ENCODE measurements at places on chromosomes 4 and X.

- DNase-seq: no peak
Measured at GRCh38 chr4:169998981-169999380, 27.2 kb downstream of the MFAP3L start.

DNA sequence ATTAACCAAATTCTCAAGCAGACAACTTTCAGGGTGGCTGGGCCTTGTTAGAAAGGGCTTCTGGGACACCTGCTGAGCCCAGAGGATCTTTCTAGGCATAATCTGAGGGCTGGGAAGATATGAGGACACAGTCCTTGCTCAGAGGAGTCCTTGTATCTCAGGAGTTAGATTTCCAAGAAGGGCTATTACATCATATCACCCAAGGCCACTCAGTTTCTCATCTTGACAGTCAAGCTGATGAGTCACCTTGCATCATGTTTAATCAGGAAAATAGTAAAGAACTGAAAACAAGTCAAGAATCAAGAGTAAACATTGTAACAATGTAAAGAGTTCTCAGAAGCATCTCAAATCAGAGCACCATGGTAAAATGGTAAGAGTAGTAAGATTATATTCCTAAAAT lies 4.0 kb downstream of the PCYT1B start:
- no peak for DNase-seq

- DNase-seq: no peak
Measured at GRCh38 chr4:144575181-144575580, 70.8 kb upstream of the HHIP start.

DNA sequence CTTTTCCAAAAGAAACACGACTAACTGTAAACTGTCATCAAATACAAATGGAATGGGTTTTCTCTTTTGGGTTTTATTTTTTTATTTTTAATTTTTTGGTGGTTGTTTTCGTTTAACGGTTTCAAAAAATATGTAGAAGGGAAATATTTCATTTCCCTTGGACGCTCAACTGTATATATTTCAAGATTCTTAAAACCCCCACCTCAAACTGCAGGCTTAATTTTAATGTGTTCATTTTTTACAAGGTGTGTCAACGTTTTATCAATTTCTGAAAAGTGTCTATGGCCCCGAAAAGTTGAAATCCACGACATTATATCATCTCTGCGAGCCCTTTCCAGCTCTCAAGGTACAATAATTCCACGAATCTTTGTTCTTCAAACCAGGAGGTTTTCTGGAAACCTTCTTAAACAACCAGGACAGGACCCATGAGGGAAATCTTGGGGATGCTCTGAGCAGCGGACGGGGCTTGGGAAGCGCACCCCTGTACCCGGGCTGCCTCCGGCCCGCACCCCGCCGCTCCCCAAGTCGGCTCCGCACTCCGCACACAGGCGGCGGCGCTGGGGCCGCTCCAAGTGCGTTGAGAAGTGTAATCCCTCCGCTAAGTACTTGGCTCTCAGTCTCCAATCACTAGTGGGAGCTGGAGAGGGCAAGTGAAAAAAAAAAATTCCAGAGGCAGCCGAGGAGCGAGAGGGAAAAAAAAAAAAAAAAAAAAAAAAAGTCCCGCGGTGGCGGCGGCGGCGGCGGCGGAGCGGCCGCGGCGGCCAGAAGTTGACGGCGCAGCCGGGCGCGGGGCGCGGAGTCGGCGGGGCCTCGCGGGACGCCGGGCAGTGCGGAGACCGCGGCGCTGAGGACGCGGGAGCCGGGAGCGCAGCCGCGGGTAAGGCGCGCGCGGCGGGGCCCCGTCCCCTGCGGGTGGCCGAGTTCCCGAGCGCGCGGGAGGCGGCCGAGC lies at the start of gene BMPR1B:
TSS of gene BMPR1B (plus strand) at position 764 of the 949 bp plus-strand sequence. CDS start 346,470 bp downstream, outside the sequence.
- DNase-seq: no peak

GRCh38 chr4:33162122-33162521 lies 2442.0 kb downstream of the PCDH7 start:
- no peak for DNase-seq

GRCh38 chr4:151641983-151642382 lies 118.8 kb downstream of the GATB start:
- no peak for DNase-seq

GRCh38 chr4:48340276-48340964 lies 909 bp upstream of the SLAIN2 start:
- no peak for DNase-seq

DNA sequence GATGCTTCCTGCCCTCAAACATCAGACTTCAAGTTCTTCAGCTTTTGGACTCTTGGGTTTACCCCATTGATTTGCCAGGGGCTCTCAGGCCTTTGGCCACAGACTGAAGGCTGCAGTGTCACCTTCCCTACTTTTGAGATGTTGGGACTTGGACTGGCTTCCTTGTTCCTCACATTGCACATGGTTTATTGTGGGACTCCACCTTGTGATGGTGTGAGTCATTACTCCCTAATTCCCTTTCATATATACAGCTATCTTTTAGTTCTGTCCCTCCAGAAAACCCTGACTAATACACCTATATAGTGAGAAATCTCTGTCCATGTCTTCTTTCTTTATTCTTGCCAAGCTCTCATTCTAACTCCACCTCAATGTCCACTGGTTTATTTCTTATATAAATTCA lies 736.9 kb upstream of the HS3ST1 start:
- DNase-seq: no peak

GRCh38 chr4:97646997-97647396 lies 496.3 kb downstream of the STPG2 start:
- DNase-seq: no peak

DNA sequence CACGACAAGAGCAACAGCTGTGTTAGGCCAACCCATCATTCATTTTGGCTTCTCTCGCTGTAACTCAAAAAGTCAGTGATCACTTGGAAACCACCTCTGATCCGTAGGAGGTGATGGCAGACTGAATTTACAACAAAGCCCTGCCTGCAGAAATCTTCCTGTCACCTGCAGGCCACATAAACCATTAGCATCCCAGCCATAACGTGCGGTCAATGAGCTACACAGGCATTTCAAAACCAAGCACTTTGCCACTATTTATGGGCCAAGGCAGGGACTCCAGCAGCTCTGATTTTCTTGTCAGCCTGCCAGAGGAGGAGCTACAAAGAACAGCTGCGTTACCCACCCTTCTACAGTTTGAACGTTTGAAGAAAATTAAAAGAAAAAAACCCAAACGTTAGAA lies 228.1 kb upstream of the PPARGC1A start:
- no peak for DNase-seq

GRCh38 chrX:31706466-31706865 lies 634.6 kb upstream of the FTHL17 start:
- DNase-seq: no peak

DNA sequence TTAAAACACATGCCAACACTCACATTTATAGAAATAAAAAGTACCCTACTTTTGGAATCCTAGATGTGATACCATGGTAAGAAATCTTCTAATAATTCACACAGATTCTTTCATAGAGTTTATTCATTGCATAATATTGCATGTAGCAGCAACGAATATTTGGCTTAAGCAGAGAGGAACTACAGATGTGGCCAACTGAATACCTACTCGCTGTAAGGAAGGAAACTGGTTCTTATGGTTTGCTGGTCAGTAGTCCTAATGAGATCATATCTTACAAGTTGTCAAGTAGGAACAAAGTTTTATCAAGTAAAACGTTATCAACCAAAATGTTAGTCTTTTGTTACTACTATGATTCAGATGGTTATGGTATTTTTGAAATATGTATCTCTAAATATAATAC lies 996.1 kb downstream of the PDHA2 start:
- no peak for DNase-seq

DNA sequence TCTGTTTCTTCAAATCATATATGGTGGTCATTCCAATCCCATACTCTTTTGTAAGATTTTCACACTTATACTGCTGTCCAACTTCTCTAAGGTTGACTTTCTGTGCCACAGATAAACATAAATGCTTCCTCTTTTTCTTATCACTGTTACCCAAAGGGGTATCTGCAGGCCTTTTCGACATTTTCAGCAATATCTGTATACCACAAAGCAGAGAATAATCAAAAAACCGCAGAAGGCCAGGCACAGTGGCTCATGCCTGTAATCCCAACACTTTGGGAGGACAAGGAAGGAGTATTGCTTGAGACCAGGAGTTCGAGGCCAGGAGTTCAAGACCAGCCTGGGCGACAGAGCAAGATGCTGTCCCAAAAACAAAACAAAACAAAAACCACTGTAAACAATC lies 3.1 kb upstream of the RFC1 start:
- no peak for DNase-seq
